RPMI8226 (cell line): ENCODE measurements at places on chromosomes 12 and 14.
A peak's percentile ranks its signal among the peaks of the same experiment; 100 is the strongest.

- DNase-seq: peak; percentile 56
Measured at GRCh38 chr12:87311206-87311605, 718.0 kb downstream of the C12orf50 start.

DNA sequence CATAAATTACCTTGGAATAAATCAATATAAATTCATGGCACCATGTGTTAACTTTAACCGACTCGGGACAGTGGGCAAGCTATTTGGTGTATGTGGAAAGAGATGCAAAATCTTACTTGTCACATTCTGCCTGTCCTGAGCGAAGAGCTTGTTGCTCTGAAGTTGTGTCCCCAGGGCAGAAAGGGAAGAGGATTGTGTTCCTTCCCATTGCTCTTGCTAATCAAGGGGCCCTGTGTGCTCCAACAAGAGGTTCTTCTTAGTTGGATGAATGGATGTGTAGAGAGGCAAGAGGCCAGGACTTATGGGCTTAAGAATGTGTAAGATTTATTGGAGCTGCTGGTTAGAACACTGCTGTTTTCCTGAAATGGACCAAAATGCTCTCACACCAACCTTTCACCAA is 36.5 kb upstream of the FRS2 start:
- no peak for DNase-seq

- DNase-seq: no peak
Measured at GRCh38 chr12:21906919-21907493, 34.2 kb downstream of the ABCC9 start.

DNA sequence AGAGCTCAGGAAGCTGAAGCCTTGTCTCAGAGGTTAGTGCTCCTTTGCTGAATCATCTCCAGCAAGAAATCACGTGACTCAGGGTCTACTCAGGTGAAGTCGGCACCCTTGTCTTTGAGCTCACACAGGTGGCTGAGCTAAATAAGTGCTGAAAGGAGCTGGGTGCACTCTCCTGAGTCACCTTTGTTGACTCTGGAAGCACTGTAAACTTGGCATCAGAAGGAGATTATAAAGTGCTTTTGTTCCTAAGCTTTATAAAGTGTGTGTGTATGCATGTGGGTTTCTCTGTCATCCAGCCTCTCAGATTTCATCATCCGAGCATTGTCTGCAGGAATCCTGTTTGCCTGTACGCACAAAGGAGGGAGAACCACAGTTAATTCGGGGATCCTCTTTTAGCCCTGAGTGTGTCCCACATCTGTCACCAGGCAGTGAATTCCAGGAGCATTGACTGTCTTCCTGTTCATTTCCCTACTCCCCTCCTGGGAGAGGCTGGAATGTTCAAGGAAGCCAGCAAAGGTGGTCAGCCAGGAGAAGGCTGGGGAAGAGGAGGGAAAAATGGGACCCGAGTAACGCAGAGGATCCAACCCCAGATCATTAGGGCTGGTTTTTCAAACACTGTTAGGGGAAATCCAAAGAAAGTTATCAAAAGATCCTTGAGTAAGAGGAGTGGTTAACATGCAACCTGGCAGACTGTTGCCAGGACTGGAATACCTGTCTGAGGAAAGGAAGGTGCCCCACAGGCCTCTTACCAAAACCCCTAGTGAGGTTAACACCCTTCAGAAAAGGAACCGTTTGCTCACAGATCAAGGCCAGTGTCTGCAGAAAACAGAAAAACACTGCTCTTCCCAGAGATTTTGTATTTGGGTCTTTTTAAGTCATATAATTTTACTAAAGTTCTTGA is 157.5 kb upstream of the HIF1A start:
- peak; percentile 57 for DNase-seq

DNA sequence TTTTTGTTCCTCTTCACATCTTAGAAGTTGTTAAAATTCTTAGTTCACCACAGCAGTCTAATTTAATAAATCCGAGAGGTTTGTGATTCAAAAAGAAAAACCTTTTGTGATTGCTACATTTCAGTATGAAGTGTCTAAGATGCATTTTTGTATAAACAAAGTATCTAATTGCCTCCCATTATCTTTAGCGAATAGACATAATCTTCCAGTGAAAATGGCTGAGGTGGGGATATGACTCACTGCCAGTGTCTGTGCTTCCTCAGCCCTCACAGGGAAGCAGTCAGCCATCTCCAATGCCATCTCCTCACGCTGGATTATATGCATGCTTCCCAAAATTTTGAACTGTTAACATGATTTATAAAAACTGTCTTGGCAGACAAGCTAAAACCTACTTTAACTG is 7.6 kb downstream of the GCH1 start:
- no peak for DNase-seq

DNA sequence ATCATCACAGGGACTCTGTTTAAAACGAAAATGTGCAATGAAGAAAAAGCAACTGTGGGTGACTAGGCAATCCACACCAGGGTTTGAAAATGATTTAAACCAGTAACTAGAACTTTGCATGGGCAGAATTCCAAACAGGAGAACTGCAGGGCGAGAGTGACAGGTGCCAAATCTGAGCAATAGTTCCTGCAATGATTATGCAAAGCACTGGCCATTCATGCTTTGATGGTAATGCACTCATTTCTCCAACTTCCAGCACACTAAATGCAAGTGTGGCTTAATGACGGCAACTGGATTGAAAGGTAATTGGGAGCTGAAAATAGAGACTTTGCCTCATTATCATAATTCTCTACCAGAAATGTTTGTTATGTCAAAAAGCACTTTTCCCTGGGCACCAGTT is 140.5 kb upstream of the TMCC3 start:
- no peak for DNase-seq

GRCh38 chr12:26489908-26490307 is 294.5 kb downstream of the SSPN start:
- DNase-seq: no peak

DNA sequence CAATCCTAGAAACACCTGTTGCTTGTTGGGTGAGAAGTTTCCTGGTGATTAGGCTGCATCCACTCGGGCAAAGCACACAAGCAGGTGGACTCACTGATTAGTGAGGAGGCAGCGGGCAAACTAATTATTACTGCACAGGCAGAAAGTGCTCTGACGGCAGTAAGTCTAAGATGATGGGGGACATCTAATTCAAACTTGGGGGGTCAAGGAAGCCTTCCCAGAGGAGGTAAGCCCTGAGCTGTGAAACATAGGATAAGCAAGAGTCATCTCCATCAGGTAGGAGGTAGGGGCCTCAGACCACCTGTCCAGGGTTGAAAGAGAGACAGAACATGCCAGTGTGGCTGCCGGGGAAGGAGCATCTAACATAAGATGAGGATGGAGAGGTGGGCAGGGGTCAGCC is 1578.4 kb upstream of the TMEM132C start:
- no peak for DNase-seq
